ENCODE measurements at places on chromosomes 3 and 15.

GRCh38 chr3:150079029-150079739 lies 108.5 kb upstream of the PFN2 start:
- no peak for DNase-seq

GRCh38 chr3:161673866-161674265 lies 177.3 kb downstream of the OTOL1 start:
- DNase-seq = no peak

DNA sequence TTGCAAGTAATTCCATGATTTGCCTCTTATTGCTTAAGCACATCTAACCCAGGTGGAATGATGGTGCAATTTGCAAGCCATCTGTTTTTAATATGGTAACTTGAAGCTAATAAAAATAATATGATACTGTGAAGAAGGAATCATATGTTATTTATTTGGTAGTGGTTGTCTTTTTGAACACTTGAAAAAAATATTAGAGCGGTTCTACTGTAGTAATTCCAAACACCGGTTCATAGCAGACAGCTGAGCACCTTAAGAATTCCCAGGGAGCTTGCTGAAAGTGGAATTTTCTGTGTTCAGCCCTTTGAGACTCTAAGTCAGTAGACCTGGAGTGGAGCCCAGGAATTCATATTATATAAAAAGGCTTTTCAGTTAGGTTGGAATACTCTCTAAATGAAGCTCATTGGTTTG lies 687.4 kb downstream of the EDEM1 start:
- no peak for DNase-seq

DNA sequence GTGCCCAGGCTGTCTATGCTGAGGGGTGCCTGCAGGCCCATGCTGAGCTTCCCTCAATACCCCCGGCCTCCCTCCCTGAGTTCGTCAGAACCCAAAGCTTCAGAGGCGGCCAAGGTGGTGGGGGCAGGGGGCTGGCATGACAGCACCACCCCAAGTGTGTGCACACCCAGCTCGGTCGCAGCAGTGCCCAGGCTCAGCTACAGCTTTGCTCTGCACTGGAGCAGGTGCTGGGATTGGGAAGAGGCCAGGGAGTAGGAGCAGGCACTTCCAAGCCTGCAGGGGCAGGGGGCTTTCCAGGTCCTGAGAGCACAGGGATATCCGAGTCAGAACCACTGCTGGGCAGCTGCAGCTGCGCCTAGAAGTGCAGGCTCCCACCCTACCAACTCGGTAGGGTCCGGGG lies 283.9 kb downstream of the UBE2E2 start:
- DNase-seq = no peak

DNA sequence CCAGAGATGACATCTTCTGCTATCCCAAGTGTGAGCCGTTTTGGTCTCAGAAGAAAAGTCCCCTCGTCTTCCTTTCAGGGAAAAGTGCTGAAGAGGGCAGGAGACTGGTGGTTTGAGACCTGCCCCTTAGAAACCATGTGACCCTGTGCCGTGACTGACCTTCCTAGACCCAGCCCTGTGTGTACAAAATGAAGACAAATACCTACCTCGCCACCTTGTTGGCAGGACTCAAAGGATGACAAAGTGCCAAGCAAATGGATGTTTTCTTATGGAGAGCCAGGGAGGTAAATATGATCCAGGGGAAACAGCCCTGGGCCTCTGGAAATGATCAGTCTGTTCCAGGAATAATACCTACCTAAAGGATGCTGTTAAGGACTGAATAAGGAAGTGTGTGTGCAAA lies 41.3 kb downstream of the FAM174B start:
- DNase-seq = no peak

GRCh38 chr3:116102037-116102436 lies 343.2 kb downstream of the LSAMP start:
- no peak for DNase-seq

- no peak for DNase-seq
Measured at GRCh38 chr3:21668012-21668411, 83.0 kb downstream of the ZNF385D start.

- DNase-seq = peak; percentile 27
Measured at GRCh38 chr3:46715507-46716175, 2.0 kb downstream of the PRSS50 start.

DNA sequence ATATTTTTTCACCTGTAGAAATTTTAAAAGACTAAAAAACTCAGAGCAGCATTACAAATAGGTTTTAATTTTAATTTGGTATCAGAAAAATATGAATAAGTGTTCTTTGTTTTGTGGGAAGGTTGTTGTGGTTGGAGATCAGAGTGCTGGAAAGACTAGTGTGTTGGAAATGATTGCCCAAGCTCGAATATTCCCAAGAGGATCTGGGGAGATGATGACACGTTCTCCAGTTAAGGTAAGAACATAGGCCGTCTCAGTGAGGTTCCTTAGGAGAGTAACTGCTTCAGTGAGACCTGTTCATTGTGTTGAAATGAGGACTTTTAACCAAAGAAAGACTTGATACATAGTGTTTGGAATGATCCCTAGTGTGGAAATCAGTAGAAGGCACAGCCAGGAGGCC lies 44.8 kb downstream of the OPA1 start:
- DNase-seq = no peak

GRCh38 chr15:60520013-60520824 lies 41.3 kb upstream of the ICE2 start:
- no peak for DNase-seq

Data from GM13976 (cell line).